GDM1 (cell line): ENCODE measurements at places on chromosomes 13 and 19.
A peak's percentile ranks its signal among the peaks of the same experiment; 100 is the strongest.

DNA sequence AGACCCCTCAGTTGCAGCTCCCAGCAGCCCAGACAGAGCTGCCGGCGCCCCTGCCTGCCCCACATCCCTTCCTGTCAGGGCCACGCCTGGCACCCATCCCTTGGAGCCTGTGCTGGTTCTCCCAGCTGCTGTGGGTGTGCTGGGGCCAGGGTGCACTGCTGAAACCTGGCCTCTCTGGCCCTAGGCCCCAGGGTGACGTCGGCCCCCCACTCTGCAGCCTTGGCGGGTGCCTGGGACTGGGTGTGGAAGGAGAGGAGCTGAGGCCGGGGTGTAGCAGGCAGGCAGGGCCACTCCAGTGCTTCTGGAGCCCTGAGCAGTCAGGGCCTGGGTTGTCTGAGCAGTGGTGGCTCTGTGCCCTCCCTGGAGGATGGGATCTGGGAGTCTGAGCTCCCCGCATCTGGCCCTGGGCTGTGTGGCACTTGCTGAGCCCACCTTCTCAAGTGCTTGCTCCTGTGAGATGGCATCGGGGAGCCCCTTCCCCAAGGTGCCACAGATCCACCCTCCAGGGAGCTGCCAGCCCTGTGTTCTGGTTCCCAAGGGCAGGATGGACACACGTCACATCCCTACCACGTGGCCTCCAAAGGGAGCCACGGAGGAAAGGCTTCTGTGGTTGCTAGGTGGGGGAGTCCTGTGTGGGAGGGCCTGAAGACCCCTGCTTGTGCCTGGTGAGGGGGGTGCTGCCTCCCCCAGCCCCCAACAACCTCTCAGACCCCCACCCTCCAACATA, 5.2 kb downstream of the PLEKHJ1 start:
- no peak for DNase-seq

GRCh38 chr13:27043013-27043412, 128.6 kb downstream of the USP12 start:
- peak; percentile 79 for DNase-seq

DNA sequence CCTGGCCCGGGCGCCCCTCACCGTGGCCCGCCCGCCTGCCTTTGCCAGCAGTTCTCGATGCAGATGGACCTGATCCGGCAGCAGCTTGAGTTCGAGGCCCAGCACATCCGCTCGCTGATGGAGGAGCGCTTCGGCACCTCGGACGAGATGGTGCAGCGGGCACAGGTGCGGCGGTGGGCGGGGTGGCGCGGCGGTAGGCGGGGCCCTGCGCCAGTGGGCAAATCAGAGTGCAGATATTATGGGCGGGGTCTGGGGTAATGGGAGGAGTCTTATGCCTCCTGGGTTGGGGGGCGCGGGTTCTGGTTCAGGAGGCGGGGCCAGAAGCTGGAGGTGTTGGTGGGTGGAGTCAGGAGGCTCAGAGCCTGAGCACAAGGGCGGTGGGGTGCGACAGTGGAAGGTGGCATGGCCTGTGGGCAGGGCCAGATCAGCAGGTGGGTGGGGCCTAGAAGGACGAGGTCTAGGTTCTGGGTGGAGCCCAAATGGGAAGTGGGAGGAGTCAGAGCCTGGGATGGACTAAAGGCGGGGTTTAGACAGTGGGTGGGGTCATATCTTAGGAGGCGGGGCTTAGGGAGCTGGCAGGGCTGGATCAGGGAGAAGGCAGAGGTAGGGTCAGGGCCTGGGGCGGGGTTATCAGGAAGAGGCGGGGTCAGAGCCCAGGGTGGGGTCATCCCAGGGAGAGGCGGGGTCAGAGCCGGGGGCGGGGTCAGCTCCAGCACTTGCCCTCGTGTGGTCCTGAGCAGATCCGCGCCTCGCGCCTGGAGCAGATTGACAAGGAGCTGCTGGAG, 5.6 kb downstream of the APC2 start:
- DNase-seq, result peak; percentile 72

DNA sequence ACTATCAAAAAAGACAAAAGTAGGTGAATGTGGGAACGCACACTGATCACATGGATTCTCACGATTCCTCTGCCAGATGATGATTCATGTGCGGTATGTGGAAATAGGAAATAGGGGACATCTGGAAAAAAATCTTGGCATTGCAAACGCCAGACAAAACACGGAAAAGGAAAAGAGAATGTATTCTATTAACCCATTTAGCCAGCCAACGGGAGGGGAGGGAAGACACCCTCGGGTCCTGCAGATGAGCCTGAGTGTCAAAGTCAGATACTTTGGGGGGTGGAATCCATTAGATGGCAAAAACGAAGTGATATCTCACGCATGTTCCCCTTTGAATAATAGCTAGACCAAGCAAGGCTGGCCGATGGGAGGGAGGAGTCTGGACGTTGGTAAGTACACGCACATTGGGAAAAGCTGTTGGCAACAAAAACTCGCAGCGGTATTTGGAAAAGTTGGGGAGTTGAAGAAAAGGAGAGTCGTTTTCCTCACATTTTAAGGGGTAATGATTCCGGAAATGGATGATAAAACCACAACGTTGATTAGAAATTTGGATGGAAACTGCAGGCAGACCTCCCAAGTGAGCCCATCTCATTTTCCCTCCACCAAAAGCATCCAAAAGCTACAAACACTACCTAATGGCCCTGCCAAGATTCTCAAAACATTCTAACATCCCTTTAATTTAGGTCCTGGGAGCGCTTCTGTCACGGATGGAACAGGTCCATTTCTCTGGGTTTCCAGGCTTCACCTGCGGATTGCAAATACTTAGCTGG, 73.6 kb downstream of the COL4A1 start:
- no peak for DNase-seq

GRCh38 chr13:39618561-39618960, 15.6 kb upstream of the LHFPL6 start:
- DNase-seq, result no peak

DNA sequence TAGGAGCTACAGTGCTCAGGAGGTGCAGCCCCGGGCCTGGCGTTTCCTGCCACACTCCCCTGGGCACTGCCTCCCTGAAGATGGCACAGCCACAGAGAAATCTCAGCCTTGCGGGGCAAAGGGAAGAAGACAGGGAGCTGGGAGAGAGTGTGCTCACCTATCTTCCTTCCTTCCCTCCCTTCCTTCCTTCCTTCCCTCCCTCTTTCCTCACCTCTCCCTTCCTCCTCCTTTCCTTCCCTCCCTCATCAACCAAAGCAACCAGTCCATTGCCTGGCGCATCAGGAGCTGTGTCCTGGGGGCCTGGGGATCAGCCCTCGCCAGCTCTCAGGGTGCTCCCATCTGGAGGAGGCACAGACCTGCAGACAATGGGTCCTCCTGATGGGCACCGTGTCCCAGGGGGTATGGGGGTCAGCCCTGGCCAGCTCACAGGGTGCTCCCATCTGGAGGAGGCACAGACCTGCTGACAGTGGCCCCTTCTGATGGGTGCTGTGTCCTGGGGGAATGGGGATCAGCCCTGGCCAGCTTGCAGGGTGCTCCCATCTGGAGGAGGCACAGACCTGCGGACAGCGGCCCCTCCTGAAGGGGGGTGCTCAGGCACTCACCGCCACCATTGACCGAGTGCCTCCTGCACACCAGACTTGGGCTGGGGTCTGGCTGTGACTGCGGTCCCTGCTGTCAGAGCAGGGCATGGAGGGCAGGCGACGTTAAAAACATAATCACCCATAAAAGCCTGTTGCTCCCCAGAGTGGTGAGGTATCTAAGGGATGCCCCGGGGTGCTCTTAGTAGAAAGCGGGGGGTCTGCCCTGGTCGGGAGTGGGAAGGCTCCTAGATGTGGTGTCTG, 120.2 kb downstream of the URI1 start:
- DNase-seq, result no peak

GRCh38 chr19:35353635-35354034, 4.6 kb upstream of the FFAR3 start:
- no peak for DNase-seq

DNA sequence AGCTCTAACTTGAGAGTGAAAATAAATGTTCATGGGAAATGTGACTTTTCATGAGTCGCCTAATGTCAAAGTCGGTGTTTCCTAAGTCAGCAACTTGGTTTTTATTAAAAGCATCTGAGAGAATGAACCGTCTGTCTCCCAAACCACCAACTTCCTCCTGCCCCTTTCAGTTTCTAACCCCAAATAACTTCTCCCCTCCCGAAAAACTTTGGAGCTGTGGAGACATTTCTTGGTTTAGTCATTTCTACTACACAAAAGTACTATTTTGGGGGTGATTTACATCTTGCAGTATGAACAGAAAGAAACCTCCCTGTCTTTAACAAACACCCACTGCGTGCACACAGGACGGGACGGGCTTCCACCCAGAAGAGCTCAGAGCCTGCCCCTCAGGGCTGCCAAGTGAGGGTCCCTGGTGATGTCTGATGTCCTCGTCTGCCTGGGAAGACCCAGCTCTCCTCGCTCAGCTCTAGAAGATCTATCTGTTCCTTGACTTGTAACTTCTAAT, 65.0 kb downstream of the RASA3 start:
- peak; percentile 42 for DNase-seq
